ENCODE measurements at places on chromosomes 16 and 17.
A peak's percentile ranks its signal among the peaks of the same experiment; 100 is the strongest.

- no peak for DNase-seq
Observed at GRCh38 chr17:62826956-62827355, 18.8 kb upstream of the MARCHF10 start.

- peak; percentile 32 for DNase-seq
Observed at GRCh38 chr17:34542700-34543336, 36.6 kb upstream of the TMEM132E start.

- no peak for DNase-seq
Observed at GRCh38 chr16:87067836-87068761, 249.1 kb downstream of the C16orf95 start.

- DNase-seq, result peak; percentile 72
Observed at GRCh38 chr17:74605361-74605760, 13.3 kb upstream of the CD300LD start.

All from ELR (cell line).